ENCODE measurements at places on chromosomes 5 and 9. TPM values are rescaled to one million over a fixed set of nuclear protein-coding genes. Genes with fewer than 3 reads are reported as not detected.

- DNase-seq = no peak
These were observed 662.4 kb upstream of the PTPRD start for GRCh38 chr9:11275158-11275695.

- no peak for DNase-seq
These were observed 376.4 kb upstream of the KCNN2 start for GRCh38 chr5:113985505-113985904.

GRCh38 chr5:138287246-138287645 is 12.8 kb upstream of the GFRA3 start:
- DNase-seq = no peak

GRCh38 chr5:107472620-107473064 is 198.1 kb downstream of the EFNA5 start:
- DNase-seq = no peak

- DNase-seq = no peak
These were observed 335.7 kb downstream of the NSG2 start for GRCh38 chr5:174381241-174381640.

DNA sequence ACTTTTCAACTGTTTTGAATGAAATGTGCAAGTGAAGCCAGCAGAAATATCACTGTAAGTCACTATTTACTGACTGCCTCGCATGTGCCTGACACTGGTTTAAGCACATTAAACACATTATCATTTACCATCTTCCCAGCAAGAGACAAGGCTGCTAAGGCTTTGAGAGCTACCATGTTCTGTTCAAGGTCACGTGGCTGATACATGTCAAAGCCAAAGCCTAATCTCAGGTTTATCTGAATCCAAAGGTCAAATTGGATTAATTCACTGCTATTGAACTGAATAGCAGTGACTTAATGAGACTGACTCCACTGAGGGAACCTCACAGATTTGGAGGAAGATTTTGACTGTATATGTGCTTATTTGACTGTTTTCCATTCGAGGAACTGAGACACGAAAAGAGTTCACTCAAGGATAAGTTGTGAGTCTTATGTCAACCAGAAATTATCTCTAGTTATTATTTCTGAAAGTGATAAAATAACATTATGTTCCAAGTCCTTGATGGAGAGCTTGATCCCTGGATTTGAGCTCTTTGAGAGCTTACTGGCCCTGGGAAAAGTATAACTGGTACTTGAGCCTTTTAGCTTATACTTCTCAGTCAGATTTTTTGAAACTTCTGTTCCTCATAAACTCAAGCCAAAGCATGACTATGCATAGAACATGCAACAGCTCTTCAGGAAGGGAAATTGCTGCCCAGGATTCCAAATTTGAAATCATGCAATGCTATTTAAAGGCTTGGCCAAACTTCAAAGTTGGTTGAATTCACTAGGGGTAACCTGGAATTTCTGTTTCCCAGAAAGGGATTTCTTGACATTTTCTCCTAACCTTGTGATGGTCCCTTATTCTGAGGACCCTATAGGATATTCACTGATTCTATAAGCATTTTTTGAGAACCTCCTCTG is 23.4 kb upstream of the ARHGAP26 start:
- DNase-seq = no peak

GRCh38 chr5:60510663-60511062 is 189.3 kb downstream of the DEPDC1B start:
- no peak for DNase-seq

- no peak for DNase-seq
These were observed 298.6 kb downstream of the DIRAS2 start for GRCh38 chr9:90343991-90344390.

DNA sequence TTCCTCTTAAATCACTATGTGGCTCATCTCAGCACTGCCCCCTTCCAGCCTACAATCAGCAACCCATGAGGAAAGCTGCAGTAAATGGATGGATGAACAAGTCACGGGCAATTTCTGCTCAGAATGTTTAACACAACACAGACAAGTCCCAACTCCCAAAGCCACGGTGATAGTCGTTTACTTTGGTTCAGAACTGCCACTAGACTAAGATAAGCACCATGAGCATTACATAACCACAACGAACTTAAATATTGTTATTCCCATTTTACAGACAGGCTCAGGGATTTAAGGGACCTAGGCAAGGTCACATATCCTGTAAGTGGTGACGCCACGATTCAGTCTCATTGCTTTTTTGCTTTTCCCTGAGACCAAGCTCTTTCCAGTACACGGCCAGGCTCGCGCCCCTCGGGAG is 2.0 kb upstream of the SMIM27 start:
- no peak for DNase-seq

DNA sequence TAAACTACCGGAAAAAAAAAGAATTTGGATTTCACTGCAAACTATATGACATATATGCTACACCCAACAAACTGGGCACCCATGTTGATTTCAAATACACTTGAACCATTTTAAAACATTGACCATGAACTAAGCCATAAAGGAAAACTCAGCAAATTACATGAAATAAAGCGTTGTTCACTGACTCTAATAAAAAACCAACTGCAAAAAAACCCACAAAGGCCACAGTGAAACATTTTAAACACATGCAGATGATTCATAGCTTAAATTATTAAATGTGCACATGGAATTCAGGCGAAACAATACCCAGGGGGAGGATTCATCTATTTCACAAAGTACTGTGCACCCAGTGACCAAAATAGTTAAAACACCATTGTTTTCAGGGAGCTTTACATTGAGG is 33.3 kb downstream of the MTRR start:
- no peak for DNase-seq

DNA sequence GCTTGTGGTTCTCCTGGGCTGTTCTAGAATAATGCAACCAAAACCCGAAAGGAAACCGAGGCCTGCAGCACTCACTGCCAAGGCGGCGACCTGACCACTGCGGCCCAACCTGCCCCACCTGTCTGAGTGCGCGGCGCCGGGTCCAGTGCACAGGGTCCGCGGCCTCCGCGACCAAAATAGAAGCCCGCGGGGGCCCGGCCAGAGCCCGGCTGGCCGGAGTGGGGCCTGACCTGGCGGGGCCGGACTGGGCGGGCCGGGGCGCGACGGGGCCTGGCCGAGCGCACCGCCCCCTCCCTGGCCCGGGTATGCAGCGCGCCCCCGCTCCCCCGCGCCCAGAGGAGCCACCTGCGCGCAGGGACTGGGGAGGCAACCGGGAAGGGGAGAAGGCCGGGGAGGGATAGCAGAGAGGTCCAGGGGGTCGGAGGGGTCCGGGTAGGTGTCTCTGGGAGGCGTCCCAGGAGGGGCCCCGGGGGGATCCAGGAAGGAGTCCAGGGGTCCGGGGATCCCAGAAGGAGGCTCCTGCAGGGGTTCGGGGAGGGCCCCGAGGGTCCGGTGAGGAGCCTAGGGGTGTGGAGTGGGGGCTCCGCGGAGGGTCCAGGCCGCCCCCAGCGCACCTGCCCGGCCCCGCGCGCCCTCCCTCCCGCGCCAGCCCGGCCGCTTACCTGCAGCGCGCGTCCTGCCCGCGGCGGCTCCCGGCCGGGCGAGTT is 503 bp downstream of the SEMA4D start:
- DNase-seq = no peak

DNA sequence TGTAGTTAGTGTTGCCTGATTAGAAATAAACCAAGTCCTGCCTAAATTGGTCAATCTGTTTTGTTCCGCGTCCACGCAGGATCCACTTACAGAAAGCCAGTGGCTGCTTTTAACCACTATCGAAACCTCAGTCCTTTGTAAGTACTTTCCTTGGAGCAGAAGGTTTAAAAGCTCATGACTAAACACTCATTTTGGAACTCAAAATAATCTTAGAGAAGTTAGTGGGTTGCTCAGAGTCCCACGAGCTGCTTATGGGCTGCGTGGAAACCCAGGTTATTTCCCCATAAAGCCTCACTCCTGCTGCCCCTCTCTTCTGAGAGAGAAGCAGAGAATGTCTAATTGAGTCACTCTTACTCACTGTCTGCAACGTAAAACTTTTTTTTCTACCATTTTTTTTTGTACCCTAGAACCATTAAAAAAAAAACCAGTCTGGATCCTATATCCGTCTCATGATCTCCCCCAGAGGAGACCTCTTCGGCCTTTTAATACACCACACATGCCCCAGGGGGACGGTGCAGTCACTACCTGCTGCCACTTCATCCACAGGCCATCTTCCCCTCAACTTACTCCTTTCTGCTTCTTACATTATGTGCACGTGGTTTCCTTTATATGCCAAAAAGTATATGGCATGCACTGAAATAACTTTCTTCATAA is 7.6 kb downstream of the BASP1 start:
- no peak for DNase-seq

- no peak for DNase-seq
These were observed 89.4 kb upstream of the SLC12A2 start for GRCh38 chr5:127994087-127994660.

- no peak for DNase-seq
These were observed 69.4 kb downstream of the COMMD10 start for GRCh38 chr5:116154252-116154651.

DNA sequence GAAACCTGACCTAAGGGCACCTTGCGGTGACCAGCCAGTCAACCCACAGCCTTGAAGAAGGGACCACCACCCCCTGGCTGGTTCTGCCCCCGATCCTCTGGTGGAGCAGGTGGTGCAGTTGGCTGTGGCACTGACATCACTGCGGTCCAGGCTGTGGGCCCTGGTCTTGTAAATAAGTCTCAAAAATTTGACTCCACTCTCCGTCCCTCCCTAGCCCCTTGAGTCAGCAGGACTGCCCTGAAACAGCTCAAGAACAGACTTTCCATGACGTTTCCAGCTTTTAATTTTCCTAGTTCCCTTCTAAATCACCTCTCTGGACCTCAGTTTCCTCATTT is 134.8 kb upstream of the BOD1 start:
- no peak for DNase-seq

DNA sequence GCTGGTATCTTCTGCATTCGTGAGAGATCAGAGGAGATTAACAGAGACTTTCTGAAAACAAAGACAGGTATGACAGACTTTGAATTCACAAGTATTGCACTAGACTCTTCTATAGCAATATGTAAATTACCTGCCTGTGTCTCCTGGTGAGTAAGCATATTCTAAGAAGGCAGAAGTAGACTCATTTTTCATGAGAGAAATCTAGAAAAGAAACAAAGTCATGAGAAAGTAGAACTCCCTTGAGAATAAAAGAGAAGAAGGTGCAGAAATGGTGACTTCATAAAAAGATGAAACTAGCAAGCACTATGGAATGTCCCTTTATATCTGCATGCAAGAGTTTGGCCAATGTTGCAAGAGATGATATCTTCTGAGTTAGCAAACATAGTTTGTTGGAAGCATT is 419.8 kb downstream of the DMRT2 start:
- no peak for DNase-seq

DNA sequence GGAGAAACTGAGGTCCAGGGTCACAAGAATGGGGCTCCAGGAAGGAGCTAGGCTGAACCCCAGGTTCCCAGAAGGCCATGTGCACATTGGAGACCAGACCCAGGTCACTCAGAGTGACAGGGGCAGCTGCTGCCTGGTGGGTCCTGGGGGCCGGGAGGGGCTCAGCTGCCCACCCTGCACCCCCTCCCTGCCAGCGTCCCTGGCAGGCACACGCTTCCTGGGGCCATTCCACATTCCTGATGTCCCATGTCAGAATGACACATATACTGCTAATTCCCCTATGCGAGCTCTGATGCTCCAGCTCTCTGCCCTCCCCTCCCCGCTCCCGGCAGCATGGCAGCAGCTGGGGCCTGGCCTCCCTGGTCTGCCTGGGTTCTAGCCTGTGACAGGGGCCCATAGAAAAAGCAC is 14.0 kb downstream of the FGFR4 start:
- no peak for DNase-seq

DNA sequence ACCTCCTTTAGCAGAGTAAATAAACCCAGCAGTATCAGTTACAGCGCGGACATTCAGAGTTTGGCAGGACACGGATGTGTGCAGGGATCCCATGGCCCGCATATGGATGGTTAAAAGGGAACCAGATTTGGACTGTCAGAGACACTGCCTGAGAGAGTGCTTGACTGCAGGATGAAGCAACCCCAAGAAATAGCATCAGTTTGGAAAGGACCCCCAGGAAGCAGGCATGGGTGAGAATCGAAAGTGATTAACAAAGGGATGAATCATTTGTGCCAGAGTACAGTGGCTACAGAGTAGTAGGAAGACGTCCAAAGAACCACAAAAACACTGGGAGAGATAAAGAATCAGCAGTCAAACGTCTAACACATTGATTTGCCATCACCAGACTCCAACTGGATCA is 5.5 kb downstream of the C7 start:
- DNase-seq = no peak

The PCDHB16 gene
- 6.8 TPM for polyA plus RNA-seq

The CSF2 gene
- 0.35 TPM for polyA plus RNA-seq

The HTR4 gene
- polyA plus RNA-seq = 0.45 TPM

All from left lung (tissue), 14 donors.